Stimulated activated CD4-positive, alpha-beta T cell treated with anti-CD3 and anti-CD28 coated beads, TNF-alpha, amount 100 ng/mL, for 24 hours (primary cell): ENCODE measurements at places on chromosomes 11 and 22.

DNA sequence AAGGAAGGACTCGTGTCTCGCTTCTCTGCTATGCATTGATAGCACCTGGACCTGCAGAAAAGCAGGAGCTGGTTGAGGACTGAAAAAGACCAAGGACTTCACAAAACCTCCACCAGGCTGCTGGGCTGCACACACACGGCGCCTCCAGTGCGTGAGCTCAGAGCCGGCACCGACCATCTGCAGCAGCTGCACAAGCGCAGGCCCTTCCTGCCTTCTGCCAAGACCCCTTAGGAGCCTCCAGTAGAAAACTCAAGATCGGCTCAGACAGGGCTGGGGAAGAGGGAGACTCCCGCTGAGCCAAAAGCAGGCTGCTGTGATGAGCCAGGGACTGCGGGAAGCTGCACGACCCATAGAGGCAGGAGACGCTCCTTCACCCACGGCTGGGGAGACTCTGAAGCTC, 70.9 kb downstream of the PHF21B start:
- DNase-seq = no peak

DNA sequence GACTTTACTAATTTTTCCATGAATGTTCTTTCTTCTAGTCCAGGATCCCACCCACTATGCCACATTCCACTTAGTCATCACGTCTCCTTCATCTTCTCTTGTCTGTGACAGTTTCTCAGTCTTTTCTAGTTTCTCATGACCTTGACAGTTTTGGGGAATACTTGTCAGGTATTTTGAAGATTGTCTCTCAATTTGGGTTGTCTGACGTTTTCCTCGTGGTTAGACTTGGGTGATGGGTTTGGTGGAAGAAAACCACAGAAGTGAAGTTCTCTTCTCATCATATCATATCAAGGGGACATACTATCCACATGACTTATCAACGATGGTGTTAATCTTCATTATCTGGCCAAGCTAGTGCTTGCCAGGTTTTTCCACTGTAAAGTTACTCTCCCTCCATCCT, 102.4 kb downstream of the LRRC32 start:
- no peak for DNase-seq

- DNase-seq = peak; percentile 60
These were observed 3.9 kb downstream of the HTATIP2 start for GRCh38 chr11:20367313-20367948.

DNA sequence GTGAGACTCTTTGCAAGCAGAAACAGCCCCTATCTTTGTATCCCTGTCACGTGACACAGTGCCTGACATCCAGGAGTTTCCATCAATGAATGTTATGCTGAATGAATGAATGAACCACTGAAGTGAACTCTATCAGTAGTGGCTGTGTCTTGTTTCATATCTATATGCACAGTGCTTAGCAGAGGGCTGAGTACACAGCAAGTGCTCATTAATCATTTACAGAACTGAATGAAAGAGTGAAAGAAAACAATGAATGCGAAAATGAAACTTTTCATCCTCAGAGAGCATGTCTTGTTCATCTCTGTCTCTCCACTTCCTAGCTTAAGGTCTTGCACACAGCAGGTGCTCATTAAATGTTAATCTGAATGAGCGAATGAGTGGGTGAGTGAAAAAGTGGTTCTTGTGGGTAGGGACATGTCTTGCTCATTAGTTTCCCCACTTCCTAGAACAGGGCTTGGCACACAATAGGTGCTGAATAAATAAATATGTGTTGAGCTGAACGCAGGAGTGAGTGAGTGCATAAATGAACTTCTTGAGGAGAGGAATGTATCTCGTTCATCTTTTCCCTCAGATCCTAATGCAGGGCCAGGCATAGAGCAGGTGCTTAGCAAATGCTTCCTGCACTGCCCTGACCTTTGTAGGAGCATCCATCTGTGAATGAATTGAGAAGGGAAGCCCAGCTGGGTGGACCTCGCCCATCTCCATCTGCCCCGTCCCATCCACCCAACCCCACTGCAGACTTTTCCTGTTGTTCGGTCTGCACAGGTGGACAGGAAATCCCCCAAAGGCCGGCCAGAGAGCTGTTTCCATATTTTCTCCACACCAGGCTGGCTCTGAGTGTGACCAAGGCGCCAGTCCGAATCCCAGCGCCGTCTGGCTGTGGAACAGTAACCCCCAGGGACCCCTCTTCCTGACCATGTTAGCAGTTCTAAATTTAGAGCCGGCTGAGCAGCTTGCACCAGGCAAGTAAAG, 113.4 kb upstream of the CRYBB3 start:
- DNase-seq = no peak

DNA sequence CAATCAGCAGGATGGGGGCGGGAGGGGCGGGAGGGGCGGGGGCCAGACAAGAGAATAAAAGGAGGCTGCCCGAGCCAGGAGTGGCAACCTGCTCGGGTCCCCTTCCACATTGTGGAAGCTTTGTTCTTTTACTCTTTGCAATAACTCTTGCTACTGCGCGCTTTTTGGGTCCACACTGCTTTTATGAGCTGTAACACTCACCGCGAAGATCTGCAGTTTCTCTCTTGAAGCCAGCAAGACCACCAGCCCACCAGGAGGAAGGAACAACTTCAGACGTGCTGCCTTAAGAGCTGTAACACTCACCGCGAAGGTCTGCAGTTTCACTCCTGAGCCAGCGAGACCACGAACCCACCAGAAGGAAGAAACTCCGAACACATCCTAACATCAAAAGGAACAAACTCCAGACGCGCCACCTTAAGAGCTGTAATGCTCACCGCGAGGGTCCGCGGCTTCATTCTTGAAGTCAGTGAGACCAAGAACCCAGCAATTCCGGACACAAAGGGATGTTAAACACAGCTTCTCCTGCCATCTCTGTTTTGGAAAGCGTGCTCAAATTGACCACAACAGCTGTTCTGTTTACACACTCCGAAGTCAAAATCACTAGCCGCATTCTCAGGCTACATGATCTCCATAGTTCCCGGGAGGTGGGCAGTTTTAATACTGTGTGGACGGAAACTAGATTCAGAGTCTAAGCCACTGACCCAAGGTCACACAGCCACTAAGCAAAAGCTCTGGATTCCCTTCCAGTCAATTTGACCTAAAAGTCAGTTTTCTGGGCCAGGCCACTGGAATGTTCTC, 11.9 kb downstream of the PLAAT2 start:
- DNase-seq = no peak

- no peak for DNase-seq
These were observed 969.6 kb downstream of the BRD1 start for GRCh38 chr22:48858121-48858520.

DNA sequence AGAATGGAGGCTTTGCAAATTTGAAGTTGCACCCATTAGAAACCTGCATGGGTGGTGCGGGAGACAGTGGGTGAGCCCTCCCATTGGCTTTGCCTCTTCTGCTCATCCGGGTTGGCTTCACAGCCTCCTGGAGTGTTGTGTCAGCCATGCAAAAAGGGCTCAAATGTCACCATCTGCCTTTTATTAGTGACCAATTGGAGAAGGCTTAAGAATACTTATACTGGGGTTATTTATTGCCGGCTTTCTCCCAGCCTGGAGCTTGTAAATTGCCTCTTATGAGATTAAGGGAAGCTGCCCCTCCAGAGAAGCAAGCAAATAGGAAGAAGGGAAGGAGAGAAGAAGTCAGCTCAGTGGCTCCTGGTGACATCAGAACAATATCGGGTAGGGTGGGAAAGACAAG, 182.6 kb downstream of the ST3GAL4 start:
- DNase-seq = no peak

GRCh38 chr11:69218271-69218682, 62.5 kb downstream of the SMIM38 start:
- no peak for DNase-seq
